ENCODE measurements at places on chromosomes 2 and 18. TPM values are rescaled to one million over a fixed set of nuclear protein-coding genes. Genes with fewer than 3 reads are reported as not detected.

SCN9A gene
- 23.7 TPM for total RNA-seq

SH3RF3 gene
- total RNA-seq, result 1.3 TPM

CFAP210 gene
- total RNA-seq, result 1.2 TPM

LRRC30 gene
- total RNA-seq, result not detected

ALPP gene
- total RNA-seq, result not detected

SALL3 gene
- total RNA-seq, result 0.51 TPM

DIPK1C gene
- not detected for total RNA-seq

ADAM23 gene
- total RNA-seq, result 19.9 TPM

LDLRAD4 gene
- 3.4 TPM for total RNA-seq

SYT4 gene
- 4.6 TPM for total RNA-seq

All from progenitor cell of endocrine pancreas (in vitro differentiated cells).